ENCODE measurements at places on chromosomes 5 and 9. TPM values are rescaled to one million over a fixed set of nuclear protein-coding genes. Genes with fewer than 3 reads are reported as not detected.

THBS4 gene
- 3.3 TPM for total RNA-seq

STKLD1 gene
- 0.82 TPM for total RNA-seq

MARVELD2 gene
- 24.6 TPM for total RNA-seq

CNTFR gene
- 0.92 TPM for total RNA-seq

ENHO gene
- total RNA-seq = 0.26 TPM

EGFLAM gene
- total RNA-seq = 2.6 TPM

PCDHB8 gene
- 1.1 TPM for total RNA-seq

IRX2 gene
- 32.4 TPM for total RNA-seq
